ENCODE measurements at places on chromosomes 2 and 18. TPM values are rescaled to one million over a fixed set of nuclear protein-coding genes. Genes with fewer than 3 reads are reported as not detected.
A peak's percentile ranks its signal among the peaks of the same experiment; 100 is the strongest.

Gene MYO3B
- total RNA-seq: not detected

- no peak overlapping the region for H3K27ac ChIP-seq
- DNase-seq: no peak
- no peaks in the 10 kb centered on the region for H3K27me3 ChIP-seq
- no peak overlapping the region for H3K4me3 ChIP-seq
- no peaks in the 10 kb centered on the region for H3K36me3 ChIP-seq
These were observed 49.6 kb downstream of the FRZB start for GRCh38 chr2:182816866-182817265.

- H3K27me3 ChIP-seq: no peaks in the 10 kb centered on the region
- H3K4me1 ChIP-seq: no peaks in the 10 kb centered on the region
- no peak for DNase-seq
- H3K27ac ChIP-seq: no peak overlapping the region
- no peak overlapping the region for H3K4me3 ChIP-seq
- H3K36me3 ChIP-seq: peaks cover 33% of the 10 kb centered on the region
These were observed 61.3 kb downstream of the PTRHD1 start for GRCh38 chr2:24731923-24732322.

Gene WDPCP
- total RNA-seq: 26.5 TPM

Gene CCDC121
- 5.6 TPM for total RNA-seq

Gene AQP12A
- not detected for total RNA-seq

Gene HAAO
- total RNA-seq: 2.8 TPM

Gene GALNT14
- not detected for total RNA-seq

Gene CERS6
- total RNA-seq: 60.6 TPM

GRCh38 chr2:129276978-129277584 lies 702.4 kb upstream of the RAB6C start:
- no peaks in the 10 kb centered on the region for H3K27me3 ChIP-seq
- H3K27ac ChIP-seq: no peak overlapping the region
- H3K4me3 ChIP-seq: no peak overlapping the region
- H3K4me1 ChIP-seq: no peaks in the 10 kb centered on the region

- no peaks in the 10 kb centered on the region for H3K4me1 ChIP-seq
- H3K4me3 ChIP-seq: no peak overlapping the region
- no peak overlapping the region for H3K27ac ChIP-seq
- no peaks in the 10 kb centered on the region for H3K36me3 ChIP-seq
- no peaks in the 10 kb centered on the region for H3K27me3 ChIP-seq
These were observed 415.3 kb downstream of the HRH4 start for GRCh38 chr18:24875777-24876176.

Gene TUBA4B
- not detected for total RNA-seq

DNA sequence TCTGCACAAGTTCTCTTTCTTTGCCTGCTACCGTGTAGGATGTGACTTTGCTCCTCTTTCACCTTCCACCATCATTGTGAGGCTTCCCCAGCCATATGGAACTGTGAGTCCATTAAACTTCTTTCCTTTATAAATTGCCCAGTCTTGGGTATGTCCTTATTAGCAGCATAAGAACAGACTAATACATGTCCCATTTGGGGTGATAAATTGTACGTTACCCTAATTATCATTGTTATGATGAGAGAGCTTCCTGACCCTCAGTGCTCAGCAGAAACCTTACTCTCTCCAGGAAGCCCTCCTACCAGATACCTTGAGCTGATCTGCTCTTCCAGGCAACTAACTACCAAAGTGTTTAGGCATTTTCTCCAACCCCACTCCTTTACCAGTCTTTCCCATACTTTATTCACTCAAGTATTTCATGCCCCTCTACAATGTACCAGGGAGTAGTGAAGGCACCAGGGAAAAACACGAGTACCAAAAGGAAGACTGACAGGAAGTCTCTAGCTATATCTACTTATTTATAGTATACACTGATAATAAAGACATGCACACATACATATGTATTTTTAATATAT lies 196.2 kb downstream of the MYCN start:
- no peak overlapping the region for H3K4me3 ChIP-seq
- no peaks in the 10 kb centered on the region for H3K4me1 ChIP-seq
- no peaks in the 10 kb centered on the region for H3K36me3 ChIP-seq
- no peaks in the 10 kb centered on the region for H3K27me3 ChIP-seq

DNA sequence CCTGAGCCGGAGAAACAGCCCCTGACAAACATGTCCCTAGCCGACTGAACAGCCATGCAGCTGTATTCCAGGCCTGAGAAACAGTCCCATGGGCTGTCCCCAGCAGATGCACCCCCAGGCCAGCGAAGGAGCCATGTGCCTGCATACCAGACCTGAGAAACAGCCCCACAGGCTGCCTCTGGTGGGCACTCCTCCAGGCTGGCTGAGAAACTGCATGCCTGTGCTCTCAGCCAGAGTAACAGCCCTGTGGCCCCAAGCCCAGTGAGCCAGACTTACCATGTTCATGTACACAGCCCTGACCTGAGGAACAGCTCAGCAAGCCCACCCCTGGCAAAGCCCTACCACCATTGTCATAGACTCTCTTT lies 24.8 kb downstream of the BOLL start:
- H3K36me3 ChIP-seq: no peaks in the 10 kb centered on the region
- H3K27me3 ChIP-seq: no peaks in the 10 kb centered on the region
- peak; percentile 12 for DNase-seq

GRCh38 chr2:48250943-48251342 lies 279.0 kb upstream of the STON1 start:
- no peak for DNase-seq
- no peak overlapping the region for H3K27ac ChIP-seq
- peaks cover 8% of the 10 kb centered on the region for H3K4me1 ChIP-seq
- H3K4me3 ChIP-seq: no peak overlapping the region
- H3K36me3 ChIP-seq: no peaks in the 10 kb centered on the region

- no peaks in the 10 kb centered on the region for H3K36me3 ChIP-seq
- H3K27me3 ChIP-seq: no peaks in the 10 kb centered on the region
- no peak overlapping the region for H3K4me3 ChIP-seq
- no peaks in the 10 kb centered on the region for H3K4me1 ChIP-seq
- DNase-seq: no peak
These were observed 27.8 kb upstream of the TBR1 start for GRCh38 chr2:161388146-161388779.

DNA sequence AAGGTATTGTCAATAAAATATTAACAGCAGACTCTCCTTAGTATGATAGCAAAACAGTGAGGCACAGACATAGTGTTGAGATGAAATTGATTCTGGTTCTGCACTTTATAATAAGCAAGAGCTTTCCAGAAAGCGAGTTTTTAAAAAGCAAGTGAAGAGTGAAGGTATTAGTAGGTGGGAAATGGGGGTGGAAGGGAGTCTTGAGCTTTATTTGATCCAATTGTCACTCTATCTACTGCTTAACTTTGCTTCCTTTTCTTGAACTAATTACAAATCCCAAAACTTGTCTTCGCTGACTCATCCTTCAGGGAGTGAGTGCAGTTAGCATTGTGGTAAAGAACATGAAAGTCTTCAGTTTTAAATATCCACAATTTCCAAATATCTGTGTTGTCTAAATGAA lies 120.6 kb upstream of the BOD1L2 start:
- H3K27me3 ChIP-seq: no peaks in the 10 kb centered on the region
- DNase-seq: no peak
- H3K27ac ChIP-seq: no peak overlapping the region
- H3K36me3 ChIP-seq: no peaks in the 10 kb centered on the region
- no peaks in the 10 kb centered on the region for H3K4me1 ChIP-seq
- no peak overlapping the region for H3K4me3 ChIP-seq

GRCh38 chr2:11767779-11768178 lies 21.3 kb downstream of the LPIN1 start:
- peaks cover 14% of the 10 kb centered on the region for H3K4me1 ChIP-seq
- no peaks in the 10 kb centered on the region for H3K27me3 ChIP-seq
- no peak overlapping the region for H3K27ac ChIP-seq
- peaks cover 27% of the 10 kb centered on the region for H3K36me3 ChIP-seq
- H3K4me3 ChIP-seq: no peak overlapping the region

DNA sequence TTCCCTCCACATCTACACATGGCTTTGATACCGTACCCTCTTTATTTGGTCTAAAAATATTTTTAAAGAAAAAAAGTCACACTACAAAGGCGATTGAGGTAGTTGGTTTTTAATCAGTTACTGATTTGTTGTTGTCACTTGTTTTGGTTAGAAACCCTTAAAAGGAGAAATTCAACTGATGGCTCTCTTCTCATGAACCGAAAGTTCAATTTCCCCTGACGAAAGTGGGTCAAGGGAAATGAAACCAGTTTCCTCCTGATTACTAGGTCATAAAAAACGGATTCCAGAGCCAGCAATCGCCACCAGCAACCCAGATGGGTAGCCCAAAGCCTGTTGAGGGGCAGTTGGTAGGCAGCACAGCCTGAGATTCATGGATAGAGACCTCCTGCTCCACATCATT lies 63.2 kb downstream of the DLGAP1 start:
- H3K4me1 ChIP-seq: no peaks in the 10 kb centered on the region
- H3K36me3 ChIP-seq: no peaks in the 10 kb centered on the region
- H3K4me3 ChIP-seq: no peak overlapping the region
- DNase-seq: no peak

DNA sequence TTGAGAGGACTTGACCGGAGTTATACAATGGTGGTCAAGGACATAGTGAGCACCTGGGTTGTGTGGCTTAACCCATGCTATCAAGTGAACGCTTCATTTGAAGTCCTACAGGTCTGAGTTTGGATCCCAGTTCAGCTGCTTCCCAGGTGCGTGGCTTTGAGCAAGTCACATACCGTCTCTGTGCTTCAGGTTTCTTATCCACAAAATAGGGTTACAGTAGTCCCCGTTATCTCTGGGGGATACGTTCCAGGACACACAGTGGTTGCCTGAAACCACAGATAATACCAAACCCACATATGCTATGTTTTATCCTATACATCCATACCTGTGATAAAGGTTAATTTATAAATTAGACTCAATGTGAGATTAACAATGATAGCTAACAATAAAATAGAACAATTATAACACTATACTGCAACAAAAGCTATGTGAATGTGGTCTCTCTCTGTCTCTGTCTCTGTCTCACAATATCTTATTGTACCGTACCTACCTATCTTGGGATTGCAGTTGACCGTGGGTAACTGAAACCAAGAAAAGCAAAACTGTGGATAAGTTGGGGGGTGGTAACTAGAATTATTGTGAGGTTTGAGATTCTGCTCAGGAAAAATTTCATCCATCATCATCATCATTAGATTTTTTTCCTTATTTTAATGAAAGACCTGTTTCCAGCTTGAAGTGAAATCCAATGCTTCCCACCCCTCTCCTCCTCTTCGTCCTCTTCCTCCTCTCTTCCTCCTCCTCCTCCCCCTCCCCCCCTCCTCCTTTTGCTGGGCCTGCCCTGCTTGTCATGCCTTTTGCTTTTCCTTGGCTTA lies 22.7 kb downstream of the LBH start:
- no peak for DNase-seq
- H3K27ac ChIP-seq: peak overlapping the region; percentile 48
- H3K36me3 ChIP-seq: no peaks in the 10 kb centered on the region

GRCh38 chr18:58021504-58021903 lies 22.5 kb upstream of the NEDD4L start:
- no peak for DNase-seq
- no peaks in the 10 kb centered on the region for H3K36me3 ChIP-seq
- no peak overlapping the region for H3K4me3 ChIP-seq
- H3K27ac ChIP-seq: no peak overlapping the region
- no peaks in the 10 kb centered on the region for H3K4me1 ChIP-seq
- no peaks in the 10 kb centered on the region for H3K27me3 ChIP-seq

DNA sequence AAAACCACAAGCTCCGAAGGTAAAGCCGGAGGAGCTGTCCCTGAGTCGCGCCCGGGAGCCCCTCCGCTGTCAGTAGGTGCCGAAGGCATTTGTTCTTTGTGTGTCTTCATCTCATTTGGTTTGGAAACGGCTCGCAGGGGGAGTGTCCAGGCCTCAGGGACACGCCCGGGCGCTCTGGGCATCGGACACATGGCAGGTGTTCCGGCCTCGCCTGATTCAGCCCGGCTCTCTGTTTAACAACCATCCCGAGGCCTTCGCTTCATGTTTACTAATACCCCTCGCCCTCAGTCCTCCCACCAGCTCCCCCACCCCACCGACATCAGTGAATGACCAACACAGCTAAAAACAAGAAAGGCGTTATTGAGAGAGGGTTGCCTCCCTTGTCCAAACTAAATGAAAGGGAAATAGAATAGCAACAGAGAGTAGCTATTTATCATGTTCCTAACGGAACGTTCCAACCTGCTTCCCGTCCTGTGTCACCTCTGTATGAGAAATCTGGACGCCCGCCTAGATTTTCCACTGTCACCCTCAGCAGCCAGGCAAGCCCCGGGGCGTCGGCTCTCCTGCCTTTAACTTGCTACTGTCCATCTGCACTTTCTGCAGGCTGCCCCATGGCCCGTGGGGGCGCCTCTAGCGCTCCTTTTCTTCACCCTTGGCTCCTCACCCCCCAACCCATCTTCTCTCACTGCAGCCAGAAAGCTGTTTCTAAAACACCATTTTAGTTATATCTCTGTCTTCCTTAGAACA lies 73.9 kb downstream of the MYCN start:
- peaks cover 18% of the 10 kb centered on the region for H3K27me3 ChIP-seq
- peaks cover 4% of the 10 kb centered on the region for H3K4me1 ChIP-seq
- peak; percentile 29 for DNase-seq
- H3K4me3 ChIP-seq: no peak overlapping the region
- H3K27ac ChIP-seq: no peak overlapping the region

Gene FSHR
- total RNA-seq: not detected

- no peaks in the 10 kb centered on the region for H3K27me3 ChIP-seq
- no peak for DNase-seq
- no peak overlapping the region for H3K4me3 ChIP-seq
- H3K27ac ChIP-seq: no peak overlapping the region
These were observed 18.3 kb downstream of the SFT2D3 start for GRCh38 chr2:127719301-127720218.

Gene TUBA3E
- 4.7 TPM for total RNA-seq

DNA sequence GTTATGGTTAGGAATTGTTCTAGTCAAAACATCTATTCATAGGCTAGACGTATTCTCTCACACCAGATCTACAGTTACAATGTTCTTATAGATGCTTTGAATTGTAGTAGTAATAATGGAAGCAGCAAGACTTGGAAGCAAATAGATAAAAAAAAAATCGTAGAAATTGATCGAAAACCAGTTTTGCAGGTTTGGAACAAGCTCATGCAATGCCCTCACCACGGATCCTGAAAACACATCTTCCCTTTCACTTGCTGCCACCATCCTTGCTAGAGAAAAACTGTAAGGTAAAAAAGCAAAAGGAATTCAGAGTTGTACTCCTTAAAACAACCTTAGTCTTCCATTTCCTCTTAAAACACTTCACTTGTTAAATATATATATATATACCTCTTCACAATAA lies 4.4 kb downstream of the SULT1C4 start:
- H3K27me3 ChIP-seq: no peaks in the 10 kb centered on the region
- H3K27ac ChIP-seq: no peak overlapping the region
- H3K4me3 ChIP-seq: no peak overlapping the region
- H3K4me1 ChIP-seq: peaks cover 16% of the 10 kb centered on the region
- DNase-seq: no peak

DNA sequence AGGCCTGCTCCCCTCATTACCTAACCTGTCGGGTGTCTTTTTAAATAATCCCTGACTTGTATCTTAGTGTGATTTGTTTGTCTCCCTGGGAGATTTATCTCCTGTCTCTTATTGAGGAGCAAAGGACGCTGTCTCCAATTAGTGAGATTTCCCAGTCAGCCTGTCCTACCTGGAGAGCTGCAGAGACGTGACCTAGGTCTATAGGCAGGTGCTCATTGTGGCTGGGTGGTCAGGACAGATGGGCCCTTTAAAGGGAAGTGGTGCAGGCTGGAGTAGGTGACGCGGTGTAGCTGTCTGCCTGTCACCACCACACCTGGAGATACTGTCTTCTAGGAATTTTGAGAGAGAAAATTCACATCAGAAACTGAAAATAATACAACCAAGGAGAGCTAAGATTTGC lies 28.0 kb downstream of the PLB1 start:
- peaks cover 4% of the 10 kb centered on the region for H3K4me1 ChIP-seq
- H3K27ac ChIP-seq: no peak overlapping the region
- no peak overlapping the region for H3K4me3 ChIP-seq

Measured in heart right ventricle (tissue), 16 donors.